Thoracic aorta (tissue), 2 donors: ENCODE measurements at places on chromosomes 4 and X. TPM values are rescaled to one million over a fixed set of nuclear protein-coding genes. Genes with fewer than 3 reads are reported as not detected.

The TEX11 gene
- total RNA-seq: not detected

DNA sequence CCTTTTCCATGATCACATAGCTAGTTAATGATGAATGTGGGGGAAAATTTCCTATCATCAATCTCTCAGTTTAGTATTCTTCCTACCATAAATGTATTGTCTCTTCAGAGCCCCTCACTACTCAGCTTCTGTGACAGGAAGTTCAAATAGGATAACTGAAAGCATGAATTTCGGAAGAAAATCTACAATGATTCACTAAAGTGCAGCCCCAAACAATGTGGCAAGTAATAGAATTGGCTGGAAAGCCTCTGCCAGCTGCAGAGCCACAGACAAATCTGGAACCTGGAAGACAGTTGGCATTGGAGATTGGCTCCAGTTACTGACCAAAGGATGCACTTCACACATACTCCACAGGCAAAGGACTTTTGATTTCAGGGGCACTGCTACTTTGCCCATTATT lies 35.2 kb downstream of the EGF start:
- H3K27me3 ChIP-seq: no peaks in the 10 kb centered on the region
- no peak overlapping the region for H3K27ac ChIP-seq
- H3K36me3 ChIP-seq: no peaks in the 10 kb centered on the region
- DNase-seq: no peak
- no peak overlapping the region for H3K4me3 ChIP-seq
- H3K4me1 ChIP-seq: no peaks in the 10 kb centered on the region

- H3K4me1 ChIP-seq: no peaks in the 10 kb centered on the region
- no peaks in the 10 kb centered on the region for H3K36me3 ChIP-seq
Observed at GRCh38 chr4:22969287-22969896, 276.7 kb downstream of the GBA3 start.

The MORC4 gene
- 28.4 TPM for total RNA-seq

DNA sequence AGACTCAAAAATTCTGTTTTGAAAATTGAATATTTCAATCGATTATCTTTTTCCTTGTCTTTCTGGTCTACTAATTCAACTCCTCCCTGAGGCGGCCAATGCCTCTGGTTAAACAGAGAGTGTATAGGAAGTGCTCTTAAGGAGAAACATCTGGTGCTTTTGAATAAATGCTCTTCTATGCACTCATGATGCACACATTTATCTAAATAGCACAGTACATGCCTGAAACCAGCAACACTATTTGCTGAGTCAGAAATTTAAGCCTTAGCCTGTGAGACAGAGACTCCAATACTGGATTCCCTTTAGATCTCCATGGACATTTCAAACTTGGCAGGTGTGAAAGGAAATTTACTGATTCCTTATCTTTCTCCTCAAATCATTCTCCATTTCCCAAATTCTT lies 118.6 kb downstream of the SLIT2 start:
- no peaks in the 10 kb centered on the region for H3K36me3 ChIP-seq
- H3K4me1 ChIP-seq: peaks cover 12% of the 10 kb centered on the region
- no peak for DNase-seq
- no peak overlapping the region for H3K27ac ChIP-seq

DNA sequence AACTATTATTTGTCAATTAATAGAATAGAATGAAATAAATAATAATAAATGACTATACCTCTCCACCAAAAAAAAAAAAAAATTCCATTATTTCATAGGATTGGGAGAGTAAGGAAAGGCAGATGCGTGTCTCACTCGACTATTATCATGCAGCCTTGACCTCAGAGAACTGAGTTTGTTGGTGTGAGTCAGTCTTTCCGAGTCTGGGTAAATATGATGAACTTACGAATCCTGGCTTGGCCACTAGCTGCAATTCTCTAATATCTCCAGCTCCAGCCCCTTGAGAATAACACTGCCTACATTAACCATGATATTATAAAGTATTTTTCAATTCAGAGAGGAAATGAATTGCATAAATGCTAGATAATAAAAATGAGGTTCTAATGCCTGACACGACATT lies 46.6 kb upstream of the DHX15 start:
- no peaks in the 10 kb centered on the region for H3K4me1 ChIP-seq
- no peaks in the 10 kb centered on the region for H3K27me3 ChIP-seq
- no peak overlapping the region for H3K27ac ChIP-seq
- DNase-seq: no peak
- H3K4me3 ChIP-seq: no peak overlapping the region

DNA sequence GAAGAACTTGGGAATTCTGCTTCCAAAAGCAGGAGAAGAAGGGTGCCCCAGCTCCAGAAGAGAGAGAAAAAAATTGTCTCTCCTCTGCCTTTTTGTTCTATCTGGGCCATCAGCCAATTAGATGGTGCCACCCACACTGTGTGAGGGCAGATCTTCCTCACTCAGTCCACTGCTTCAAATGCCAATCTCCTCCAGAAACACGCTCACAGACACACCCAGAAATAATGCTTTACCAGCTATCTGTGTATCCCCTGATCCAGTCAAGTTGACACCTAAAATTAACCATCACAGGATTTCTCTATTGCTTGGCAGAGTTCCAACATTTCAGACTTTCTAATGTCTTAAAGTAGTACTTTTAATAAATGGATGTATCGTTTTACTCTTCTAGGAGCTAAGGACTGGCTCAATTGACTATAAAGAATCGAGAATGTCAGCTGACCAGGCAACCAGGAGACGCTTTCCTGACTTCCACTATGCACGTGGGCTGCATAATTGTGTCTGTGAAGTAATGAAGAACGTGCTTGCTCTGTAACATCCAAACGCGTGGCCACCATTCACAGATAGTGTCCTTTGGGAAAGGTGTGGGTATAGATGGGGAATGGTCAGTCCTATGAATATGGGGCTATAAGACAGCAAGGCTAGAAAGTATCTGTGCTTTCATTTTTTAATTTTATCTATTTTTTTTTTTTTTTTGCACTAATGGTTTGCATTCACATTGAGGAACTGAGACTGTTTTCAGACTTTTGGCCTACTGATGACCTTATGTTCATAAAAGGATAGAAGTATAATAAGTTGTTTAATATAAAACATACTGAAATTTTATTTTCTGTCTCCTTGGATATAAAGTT lies 9.9 kb upstream of the SMIM20 start:
- no peaks in the 10 kb centered on the region for H3K36me3 ChIP-seq
- no peak for DNase-seq
- H3K27ac ChIP-seq: no peak overlapping the region
- H3K4me3 ChIP-seq: no peak overlapping the region

DNA sequence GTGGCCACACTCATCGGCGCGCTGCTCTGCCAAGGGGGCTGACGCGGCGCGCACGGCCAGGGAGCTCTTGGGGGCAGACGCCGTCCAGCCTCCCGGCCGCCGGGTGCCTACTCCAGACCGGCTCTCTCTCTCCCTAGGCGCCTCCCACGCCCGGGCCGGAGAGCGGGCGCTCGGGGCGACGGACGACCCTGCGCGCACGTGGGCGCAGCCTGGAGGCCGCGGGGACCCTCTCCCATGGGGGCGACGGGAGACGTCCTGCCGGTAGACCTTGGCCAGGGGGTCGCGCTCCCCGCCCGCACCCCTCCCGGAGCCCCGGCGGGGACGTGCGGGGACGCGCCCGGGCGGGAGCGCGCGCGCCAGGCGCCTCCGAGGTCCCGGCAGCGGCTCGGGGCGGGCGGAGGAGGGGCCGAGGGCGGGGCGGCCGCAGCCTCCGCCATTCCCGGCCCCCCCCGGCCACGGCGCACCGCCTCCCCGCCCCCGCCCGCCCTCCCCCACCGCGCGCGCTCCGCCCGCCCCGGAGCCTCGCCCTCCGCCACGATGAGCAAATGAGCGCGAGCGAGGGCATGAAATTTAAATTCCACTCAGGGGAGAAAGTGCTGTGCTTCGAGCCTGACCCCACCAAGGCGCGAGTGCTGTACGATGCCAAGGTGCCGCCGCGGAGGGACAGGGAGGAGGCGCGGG lies at the start of gene MSL3:
Gene MSL3, plus strand, starts transcription at position 519 of the 681 bp plus-strand sequence. Its CDS starts 27 bp downstream, at position 546.
- no peaks in the 10 kb centered on the region for H3K27me3 ChIP-seq
- peak within 1 kb of the TSS; percentile 86 for H3K4me3 ChIP-seq
- H3K4me1 ChIP-seq: no peaks in the 10 kb centered on the region
- H3K36me3 ChIP-seq: no peaks in the 10 kb centered on the region
- peak; percentile 11 for DNase-seq

DNA sequence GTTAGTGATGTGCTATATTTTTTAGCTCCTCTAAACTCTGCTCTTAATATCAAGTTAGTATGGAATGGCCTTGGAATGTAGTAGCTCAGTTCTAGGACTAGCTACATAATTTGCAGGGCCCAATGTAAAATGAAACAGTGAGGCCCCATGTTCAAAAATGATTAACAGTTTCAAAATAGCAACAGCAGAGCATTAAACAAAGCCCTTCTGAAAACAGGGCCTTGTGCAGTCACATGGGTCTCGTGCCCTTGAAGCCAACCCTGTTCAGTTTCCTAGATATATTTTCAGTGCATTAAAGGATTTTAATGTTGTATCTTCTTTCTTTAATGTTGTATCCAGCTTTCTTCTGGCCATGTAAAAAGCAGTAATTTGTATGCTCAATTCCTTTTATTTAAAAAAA lies 82.1 kb downstream of the TASL start:
- H3K27me3 ChIP-seq: no peaks in the 10 kb centered on the region
- no peak for DNase-seq
- no peaks in the 10 kb centered on the region for H3K36me3 ChIP-seq

The XK gene
- 1.6 TPM for total RNA-seq

The TEX13C gene
- total RNA-seq: not detected

The ETDC gene
- not detected for total RNA-seq

DNA sequence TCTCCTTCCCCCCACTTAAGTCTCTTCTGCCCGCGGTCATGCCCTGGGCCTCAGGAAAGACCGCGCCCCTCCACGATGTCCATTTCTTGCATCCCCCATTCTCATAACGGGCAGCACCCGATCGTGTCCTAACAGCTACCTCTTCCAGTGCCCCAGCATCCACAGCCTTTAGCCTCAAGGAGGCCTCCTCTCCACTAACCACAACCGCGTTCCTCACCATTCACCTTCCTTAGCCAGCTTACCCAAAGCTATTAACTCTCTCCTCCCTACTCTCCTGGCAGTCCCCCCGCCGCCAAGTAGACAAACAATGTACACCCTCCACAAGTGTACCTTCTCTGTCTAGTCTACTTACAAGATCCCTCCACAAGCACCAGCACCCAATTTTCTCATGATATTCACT lies 58.6 kb upstream of the PAGE5 start:
- no peak for DNase-seq
- no peaks in the 10 kb centered on the region for H3K27me3 ChIP-seq
- no peaks in the 10 kb centered on the region for H3K4me1 ChIP-seq
- peak overlapping the region; percentile 89 for H3K27ac ChIP-seq
- no peaks in the 10 kb centered on the region for H3K36me3 ChIP-seq

The SULT1E1 gene
- not detected for total RNA-seq

DNA sequence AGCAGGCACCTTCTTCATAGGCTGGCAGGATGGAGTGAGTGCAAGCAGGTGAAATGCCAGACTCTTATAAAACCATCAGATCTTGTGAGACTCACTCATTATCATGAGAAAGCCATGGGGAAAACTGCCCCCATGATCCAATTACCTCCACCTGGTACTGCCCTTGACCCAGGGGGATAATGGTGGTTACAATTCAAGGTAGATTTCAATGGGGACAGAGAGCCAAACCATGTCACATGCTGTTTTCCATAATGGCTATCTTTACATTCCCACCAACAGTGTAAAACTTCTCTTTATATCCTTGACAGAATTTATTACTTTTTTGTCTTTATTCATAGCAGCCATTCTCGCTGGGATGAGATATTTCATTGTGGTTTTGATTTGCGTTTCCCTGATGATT lies 663.0 kb upstream of the AGA start:
- no peaks in the 10 kb centered on the region for H3K36me3 ChIP-seq
- DNase-seq: no peak
- no peaks in the 10 kb centered on the region for H3K27me3 ChIP-seq
- no peaks in the 10 kb centered on the region for H3K4me1 ChIP-seq
- no peak overlapping the region for H3K27ac ChIP-seq

- no peaks in the 10 kb centered on the region for H3K27me3 ChIP-seq
- no peak overlapping the region for H3K4me3 ChIP-seq
- DNase-seq: no peak
- H3K36me3 ChIP-seq: no peaks in the 10 kb centered on the region
Observed at GRCh38 chr4:74615411-74615810, 170.5 kb downstream of the AREG start.

GRCh38 chrX:22389556-22390179 lies 117.0 kb downstream of the CBLL2 start:
- no peak for DNase-seq
- H3K36me3 ChIP-seq: no peaks in the 10 kb centered on the region
- no peak overlapping the region for H3K27ac ChIP-seq

- no peaks in the 10 kb centered on the region for H3K4me1 ChIP-seq
- H3K27me3 ChIP-seq: no peaks in the 10 kb centered on the region
- no peaks in the 10 kb centered on the region for H3K36me3 ChIP-seq
- H3K4me3 ChIP-seq: no peak overlapping the region
- H3K27ac ChIP-seq: no peak overlapping the region
Observed at GRCh38 chrX:23389196-23389792, 54.6 kb downstream of the PTCHD1 start.

GRCh38 chrX:12162420-12162819 lies 24.1 kb downstream of the FRMPD4 start:
- H3K4me1 ChIP-seq: no peaks in the 10 kb centered on the region
- H3K4me3 ChIP-seq: no peak overlapping the region
- DNase-seq: no peak
- H3K27me3 ChIP-seq: no peaks in the 10 kb centered on the region

- DNase-seq: no peak
- no peaks in the 10 kb centered on the region for H3K36me3 ChIP-seq
- H3K4me3 ChIP-seq: no peak overlapping the region
Observed at GRCh38 chr4:57320217-57320616, 210.0 kb upstream of the IGFBP7 start.

The MBNL3 gene
- 3.5 TPM for total RNA-seq
